ENCODE measurements at places on chromosomes 4 and X.

- DNase-seq, result no peak
Measured at GRCh38 chr4:110004556-110004955, 91.9 kb downstream of the EGF start.

DNA sequence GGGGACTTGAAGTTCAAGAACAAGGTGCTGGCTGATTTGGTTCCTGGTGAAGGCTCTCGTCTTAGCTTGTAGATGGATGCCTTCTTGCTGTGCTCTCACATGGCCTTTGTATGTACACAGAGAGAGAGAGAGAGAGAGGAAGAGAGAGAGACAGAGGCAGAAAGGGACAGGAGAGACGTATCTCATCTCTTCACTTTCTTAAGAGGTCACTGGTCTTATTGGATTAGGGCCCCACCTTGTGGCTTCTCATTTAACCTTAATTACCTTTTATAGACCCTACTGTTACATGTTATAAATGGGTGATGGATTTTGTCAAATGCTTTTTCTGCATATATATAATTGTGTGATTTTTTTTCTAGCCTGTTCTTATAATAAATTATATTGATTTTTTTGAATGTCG lies 1444.2 kb downstream of the ADGRL3 start:
- peak; percentile 2 for DNase-seq

DNA sequence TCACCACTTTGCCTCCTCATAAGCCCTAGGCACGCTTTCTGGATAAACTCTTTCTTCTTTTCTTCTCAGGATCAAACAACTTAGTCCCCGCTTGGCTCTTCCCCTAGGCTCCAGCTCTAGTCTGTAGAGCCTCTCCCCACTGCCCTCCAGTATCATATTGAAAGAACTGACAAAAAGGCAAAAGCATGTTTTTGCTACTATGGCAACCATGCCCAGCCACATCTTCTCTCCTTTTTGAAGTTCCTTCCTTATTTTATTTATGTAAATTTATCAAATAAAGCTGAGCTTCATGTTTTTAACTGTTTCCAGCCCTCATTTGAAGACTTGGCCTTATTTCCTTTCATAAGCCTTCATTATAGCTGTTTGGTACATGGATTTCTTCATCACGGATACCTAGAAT lies 86.0 kb upstream of the LIMCH1 start:
- DNase-seq, result no peak

DNA sequence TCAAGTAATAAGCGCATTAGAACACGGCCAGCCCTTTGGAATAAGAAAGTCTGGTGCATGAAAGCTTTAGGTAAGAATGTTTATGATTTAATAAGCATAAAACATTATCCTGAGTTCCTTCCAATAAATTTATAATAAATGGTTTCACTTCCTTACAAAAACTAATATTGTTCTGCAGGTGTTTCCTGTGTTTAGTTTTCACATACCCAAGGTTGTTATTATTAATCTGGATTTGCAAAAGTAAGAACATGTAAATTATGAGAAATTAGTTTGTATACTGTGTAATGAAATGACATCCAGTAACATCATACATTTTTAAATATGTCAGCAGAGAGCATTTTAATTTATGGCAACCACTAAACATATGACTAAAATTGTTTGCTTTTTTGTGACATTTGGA lies 72.1 kb downstream of the BANK1 start:
- DNase-seq, result no peak

- no peak for DNase-seq
Measured at GRCh38 chr4:23022032-23022431, 329.3 kb downstream of the GBA3 start.

- DNase-seq, result no peak
Measured at GRCh38 chrX:20251691-20252090, 15.0 kb downstream of the RPS6KA3 start.

DNA sequence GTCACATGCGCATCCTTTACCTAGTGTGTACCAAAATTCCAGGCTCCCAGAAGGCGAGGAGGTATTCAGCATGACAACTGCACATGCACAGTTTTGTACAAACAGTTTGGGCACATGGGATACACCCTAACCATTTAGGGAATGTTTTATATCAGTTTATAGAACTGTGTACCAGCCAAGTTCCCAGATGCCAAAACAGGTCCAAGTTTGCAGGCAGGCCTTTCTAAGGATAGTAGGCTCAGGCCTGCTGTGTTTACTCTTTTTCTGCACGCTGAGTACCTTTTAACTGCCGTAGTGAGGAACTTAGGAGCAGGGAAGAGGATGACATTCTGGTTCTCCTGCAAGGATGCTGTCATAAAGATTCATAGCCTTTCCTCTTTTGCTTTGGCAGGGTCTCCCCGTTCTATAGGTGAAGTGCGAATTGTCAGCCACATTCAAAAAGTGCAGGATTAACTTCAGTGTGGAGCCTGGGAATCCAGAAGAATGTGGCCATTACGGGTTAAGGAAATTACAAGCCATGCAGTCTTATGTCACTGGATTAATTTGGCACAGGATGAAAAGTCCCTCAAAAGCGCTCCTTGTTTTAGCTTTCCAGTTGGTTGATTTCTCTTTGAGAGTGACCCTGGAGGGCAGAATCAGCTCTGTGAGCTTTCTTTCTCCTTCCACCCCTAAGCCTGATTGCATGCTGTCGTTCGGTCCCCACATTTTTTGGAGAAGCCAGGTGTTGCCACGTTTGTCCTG lies 259.8 kb downstream of the ARHGAP10 start:
- DNase-seq, result no peak

GRCh38 chrX:47840111-47840510 lies 3.4 kb downstream of the ZNF81 start:
- no peak for DNase-seq

GRCh38 chr4:83212041-83212851 lies 72.4 kb downstream of the COQ2 start:
- DNase-seq, result peak; percentile 99

GRCh38 chr4:5900844-5901243 lies 8.0 kb upstream of the CRMP1 start:
- DNase-seq, result no peak

Data from OCI-LY7 (cell line).